ENCODE measurements at places on chromosomes 3 and 15.

- DNase-seq: no peak
Observed at GRCh38 chr15:67030036-67030762, 35.2 kb upstream of the SMAD3 start.

GRCh38 chr15:71146580-71146982 lies 31.3 kb downstream of the THSD4 start:
- no peak for DNase-seq

- no peak for DNase-seq
Observed at GRCh38 chr15:28979208-28979841, 93.6 kb downstream of the APBA2 start.

GRCh38 chr15:74382004-74382816 lies 14.8 kb upstream of the CYP11A1 start:
- DNase-seq: peak; percentile 51

DNA sequence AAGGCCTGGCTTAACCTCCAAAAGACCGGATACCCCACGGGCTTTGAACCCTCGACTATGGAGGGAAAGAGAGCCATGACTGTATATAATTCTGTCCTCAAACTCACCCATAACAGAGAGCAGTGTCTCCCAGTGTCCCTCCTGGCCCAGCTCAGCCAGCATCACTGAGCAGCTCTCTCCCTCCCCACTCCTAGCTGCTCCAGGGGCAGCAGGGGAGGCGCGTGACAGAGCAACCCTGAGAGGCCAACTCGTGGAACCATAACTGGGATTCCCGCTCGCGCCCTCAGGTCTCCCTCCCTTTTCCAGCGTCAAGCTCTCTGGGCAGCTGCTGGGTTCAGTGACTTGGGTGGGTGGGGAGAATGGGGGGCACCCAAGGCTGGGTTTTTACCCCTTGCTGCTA lies 561 bp upstream of the CPLX3 start:
- DNase-seq: no peak

DNA sequence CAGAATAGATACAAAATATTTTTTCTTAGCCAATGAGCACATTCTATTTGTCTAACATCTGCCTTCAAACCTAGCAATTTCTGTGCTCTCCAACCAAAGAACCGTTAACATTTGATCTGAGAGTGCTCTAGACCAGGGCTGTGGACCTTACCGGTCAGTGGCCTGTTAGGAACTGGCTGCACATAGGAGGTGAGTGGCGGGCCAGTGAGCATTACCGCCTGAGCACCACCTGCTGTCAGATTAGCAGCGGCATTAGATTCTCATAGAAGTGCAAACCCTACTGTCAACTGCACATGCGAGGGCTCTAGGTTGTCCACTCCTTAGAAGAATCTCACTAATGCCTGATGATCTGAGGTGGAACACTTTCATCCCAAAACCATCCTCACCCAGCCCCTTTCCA lies 131.7 kb downstream of the CADM2 start:
- DNase-seq: no peak

DNA sequence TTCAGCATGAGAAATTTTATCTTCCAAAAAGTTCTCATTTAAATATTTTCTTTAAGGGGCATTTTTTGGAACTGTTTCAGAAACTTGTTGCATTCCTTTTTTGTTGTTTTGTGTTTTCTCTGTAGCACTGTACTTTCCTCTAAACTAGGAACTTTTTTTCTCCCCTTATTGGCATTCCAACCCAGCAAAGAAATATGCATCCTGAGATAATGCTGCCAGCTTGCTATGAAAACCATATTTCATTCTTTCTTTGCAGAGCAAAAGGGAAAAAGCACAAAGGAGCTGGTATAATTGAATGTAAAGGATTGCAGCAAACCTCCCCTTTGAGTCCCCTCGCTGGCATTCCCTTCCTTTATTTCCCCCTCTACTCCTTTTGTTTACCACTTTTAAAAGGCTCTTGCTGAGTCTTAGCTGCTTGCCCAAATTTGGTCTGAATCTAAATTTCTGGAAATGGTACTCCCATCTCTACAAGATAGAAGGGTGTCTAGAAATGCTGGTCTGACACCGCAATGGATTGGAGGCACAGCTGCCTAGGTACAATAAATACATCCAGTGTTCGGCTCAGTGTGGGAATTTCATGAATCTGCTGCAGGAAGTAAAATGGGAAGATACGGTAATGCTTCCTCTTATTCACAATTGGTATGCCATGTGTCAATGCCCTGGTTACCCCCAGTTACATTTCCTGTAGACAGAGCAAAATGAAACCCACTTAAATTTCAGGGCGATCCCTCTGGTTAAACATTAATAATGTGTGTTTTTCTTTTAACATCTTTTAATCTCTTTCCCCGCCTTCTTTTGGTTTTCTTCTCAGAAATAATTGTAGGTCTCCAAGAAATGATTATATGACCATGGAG lies 156.6 kb downstream of the MEIS2 start:
- DNase-seq: no peak

- no peak for DNase-seq
Observed at GRCh38 chr3:17741621-17742101, 770 bp downstream of the TBC1D5 start.

GRCh38 chr15:95175914-95176658 lies 944.7 kb downstream of the MCTP2 start:
- DNase-seq: no peak

DNA sequence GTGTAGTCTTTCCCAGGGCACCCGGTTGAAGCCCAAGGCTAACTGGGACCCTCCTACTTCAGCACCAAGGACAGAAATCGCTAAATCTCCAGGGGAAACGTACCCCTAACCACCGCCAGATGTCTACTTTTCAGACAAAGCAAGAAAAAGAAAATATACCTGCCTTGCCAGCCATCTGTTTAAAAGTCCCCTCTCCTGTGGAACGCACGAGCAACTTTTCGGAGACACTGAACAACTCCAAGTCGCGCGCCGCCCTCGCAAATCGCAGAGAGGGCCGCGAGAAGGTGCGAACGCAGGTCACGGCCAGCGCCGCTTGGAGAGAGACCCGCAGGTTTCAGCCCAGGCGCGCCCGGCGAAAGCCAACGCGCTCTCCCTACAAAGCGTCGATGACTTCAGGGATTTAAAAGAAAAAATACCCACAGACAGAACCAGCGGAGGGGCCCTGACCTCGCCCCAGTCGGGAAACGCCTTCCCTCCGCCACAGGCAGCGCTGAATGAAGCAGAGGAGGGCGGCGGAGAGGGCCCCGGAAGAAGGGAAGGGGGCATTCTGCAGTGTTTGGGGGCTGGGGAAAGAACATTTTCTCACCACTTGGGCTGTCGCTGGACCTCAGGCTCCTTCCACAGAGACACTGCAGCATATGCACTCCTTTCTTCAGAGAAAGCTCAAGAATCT lies 213.1 kb downstream of the FGF12 start:
- DNase-seq: no peak

DNA sequence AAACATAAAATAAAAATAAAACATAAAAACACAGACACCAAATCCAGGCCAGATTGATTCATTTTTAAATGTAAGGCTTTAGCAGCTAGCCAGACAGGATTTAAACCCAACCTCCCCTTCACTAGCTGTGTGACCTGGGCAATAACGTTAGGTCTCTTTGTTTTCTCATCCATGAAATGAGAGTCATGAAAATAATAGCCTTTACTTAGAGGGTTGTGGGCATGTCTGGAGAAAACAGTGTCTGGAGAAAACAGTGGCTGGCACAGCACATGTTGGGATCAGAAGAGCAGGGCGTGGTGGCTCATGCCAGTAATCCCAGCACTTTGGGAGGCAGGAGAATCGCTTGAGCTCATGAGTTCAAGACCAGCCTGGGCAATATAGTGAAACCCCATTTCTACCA lies 1.9 kb upstream of the DPPA4 start:
- no peak for DNase-seq

- DNase-seq: no peak
Observed at GRCh38 chr3:177694316-177694715, 497.0 kb upstream of the TBL1XR1 start.

- no peak for DNase-seq
Observed at GRCh38 chr3:48275287-48276027, 34.6 kb downstream of the ZNF589 start.

DNA sequence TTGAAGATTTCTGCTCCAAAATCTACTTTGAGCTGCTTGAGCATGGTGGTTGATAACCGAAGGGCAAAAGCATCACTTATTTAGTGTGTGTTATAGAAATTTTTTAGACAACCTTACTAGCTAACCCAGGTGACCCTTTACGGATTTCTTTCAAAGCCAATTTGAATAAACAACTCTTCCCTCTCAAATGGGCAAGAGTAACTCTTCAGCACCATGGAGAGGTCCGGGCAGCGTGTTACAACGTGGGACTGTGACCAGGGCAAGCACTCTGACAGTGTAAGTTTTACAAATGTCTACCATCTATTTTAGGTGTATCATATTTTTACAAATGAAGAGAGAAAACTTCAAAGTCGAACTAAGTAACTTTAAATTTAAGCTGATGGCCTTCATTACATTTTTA lies 471.8 kb downstream of the MFSD1 start:
- DNase-seq: no peak

- DNase-seq: no peak
Observed at GRCh38 chr15:96353930-96354730, 23.6 kb downstream of the NR2F2 start.

DNA sequence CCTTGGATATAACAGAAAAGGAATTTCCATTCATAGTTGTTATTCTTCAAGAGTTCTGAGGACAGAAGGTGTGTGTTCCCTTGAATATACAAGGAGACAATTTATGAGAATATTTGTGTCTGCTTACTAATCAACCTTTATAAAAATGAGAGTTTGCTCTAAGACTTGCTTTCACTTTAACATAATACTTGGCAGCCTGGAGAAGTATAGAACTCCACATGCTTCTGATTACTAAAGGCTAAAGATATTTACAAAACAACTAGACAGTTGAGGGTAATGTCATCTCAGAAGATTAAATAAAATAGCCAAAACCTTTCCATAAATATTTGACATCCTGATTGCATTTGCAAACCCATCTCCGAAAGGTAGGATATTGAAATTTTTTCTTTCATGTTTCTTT lies 727.1 kb upstream of the NAALADL2 start:
- no peak for DNase-seq

DNA sequence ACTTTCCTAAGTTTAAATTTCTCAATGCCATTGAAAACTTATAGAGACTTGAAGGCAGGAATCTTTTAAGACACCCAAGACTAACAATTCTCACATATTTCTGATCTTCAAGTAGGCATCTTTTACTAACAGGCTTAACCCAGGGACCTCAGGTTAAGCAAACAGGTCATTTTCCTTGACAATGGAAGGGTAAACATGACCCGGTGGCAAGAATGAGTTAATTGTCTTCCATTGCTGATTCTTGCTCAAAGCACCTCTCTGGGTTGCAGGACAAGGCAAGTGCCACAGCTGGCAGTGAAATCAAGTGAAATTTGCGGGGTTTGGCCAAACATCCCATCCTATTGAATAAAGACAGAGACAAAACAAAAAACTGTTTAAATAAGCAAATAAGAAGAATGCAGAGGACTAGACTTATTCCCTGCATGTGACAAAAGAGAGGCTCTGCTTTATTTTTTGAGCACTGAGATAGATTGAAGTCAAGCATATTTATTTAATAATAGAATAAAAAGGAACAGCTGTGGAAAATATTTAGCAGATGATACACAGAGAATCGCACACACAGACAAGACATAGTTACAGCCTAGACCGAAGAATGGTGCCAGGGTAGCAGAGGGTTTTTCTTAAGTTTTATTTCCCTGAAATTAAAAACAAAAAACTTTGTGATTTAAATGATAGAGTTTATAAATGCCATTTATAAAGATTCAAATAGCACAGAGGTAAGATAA lies 56.0 kb upstream of the MITF start:
- DNase-seq: no peak

GRCh38 chr3:132289316-132289715 lies 27.9 kb upstream of the ACP3 start:
- DNase-seq: no peak

GRCh38 chr15:60374209-60374608 lies 23.6 kb downstream of the ANXA2 start:
- no peak for DNase-seq

Data from activated naive CD4-positive, alpha-beta T cell (primary cell).